ENCODE measurements at places on chromosomes 13 and 19.

- ATAC-seq = no peak
These were observed 15.2 kb upstream of the CHST8 start for GRCh38 chr19:33606556-33606955.

DNA sequence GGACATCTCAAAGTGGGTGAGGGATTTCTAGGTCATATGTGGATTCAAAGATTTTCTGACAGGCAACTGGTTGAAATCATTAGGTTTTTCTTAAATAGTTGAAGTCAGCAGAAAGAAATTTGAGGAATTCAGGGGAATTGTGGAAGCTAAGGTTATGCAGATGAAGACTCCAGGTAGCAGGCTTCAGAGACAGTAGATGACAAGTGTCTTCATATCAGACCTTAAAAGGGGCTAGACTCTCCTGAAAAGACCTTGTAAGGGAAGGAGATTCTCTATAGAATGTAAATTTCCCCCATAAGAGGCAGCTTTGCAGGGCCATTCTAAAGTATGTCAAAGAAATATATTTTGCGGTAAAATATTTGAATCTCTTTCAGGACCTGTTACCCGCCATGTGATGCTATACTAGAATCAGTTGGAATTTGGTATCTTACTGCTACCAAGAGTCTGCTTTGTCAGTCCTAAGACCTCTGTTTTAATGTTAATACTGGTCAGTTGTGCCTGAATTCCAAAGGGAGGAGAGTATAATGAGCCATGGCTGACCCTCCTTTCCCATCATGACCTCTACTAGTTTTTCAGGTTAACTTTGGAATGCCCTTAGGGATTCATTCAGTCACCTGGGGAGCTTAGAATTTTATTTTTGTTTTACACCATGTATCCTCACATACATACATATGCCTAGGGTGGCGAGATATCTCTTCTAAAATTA, 1115.5 kb upstream of the SLC10A2 start:
- ATAC-seq = no peak

DNA sequence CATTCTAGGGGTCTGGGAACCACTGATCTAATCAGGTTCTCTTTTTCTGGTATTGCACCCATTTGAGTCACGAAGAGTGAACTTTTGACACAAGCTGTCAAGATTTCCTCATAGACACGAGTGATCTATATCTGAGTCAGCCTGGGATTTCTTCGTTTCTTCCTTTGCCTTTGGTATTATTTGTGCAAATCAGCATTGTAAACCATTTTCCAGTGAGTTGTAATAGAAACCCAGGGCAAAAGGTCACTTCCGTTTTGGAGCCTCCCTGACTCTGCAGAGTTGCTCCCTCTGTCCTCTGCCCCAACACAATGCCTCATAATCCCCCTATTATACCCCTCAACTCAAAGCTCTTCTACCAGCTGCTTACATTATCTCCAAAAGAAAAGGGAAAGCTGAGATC, 615.1 kb downstream of the EFNB2 start:
- ATAC-seq = no peak

DNA sequence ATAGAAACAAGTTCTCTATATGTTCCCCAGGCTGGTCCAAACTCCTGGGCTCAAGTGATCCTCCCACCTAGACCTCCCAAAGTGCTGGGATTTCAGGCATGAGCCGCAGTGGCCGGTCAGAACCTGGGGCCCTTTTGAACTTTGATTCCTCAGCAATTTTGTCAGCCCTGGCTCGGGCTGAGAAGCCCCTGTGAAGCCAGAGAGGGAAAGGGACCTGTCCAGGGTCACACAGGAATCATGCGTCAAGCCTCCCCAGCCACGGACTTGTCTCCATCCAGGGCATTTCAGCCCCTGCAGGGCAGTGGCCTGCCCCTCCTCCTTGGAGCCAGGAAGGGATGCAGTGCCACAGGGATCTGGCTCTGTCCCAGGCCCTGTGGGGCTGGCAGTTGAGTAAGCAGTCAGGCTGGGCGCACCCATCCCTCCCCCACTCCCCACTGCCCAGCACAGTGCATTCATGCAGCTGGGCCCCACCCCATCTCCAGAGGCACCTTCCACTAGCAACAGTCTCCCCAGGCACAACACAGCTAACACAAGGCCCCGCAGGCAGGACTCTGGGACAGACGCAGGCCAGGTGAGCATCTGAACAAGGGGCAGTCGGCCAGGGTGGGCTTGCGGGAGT, at the start of gene CAPS:
Gene CAPS, plus strand, starts transcription at position 516 of the 619 bp plus-strand sequence. CDS start 153 bp downstream, outside the sequence.
- ATAC-seq = no peak

GRCh38 chr19:13633109-13633508, 126.8 kb upstream of the CACNA1A start:
- ATAC-seq = no peak

DNA sequence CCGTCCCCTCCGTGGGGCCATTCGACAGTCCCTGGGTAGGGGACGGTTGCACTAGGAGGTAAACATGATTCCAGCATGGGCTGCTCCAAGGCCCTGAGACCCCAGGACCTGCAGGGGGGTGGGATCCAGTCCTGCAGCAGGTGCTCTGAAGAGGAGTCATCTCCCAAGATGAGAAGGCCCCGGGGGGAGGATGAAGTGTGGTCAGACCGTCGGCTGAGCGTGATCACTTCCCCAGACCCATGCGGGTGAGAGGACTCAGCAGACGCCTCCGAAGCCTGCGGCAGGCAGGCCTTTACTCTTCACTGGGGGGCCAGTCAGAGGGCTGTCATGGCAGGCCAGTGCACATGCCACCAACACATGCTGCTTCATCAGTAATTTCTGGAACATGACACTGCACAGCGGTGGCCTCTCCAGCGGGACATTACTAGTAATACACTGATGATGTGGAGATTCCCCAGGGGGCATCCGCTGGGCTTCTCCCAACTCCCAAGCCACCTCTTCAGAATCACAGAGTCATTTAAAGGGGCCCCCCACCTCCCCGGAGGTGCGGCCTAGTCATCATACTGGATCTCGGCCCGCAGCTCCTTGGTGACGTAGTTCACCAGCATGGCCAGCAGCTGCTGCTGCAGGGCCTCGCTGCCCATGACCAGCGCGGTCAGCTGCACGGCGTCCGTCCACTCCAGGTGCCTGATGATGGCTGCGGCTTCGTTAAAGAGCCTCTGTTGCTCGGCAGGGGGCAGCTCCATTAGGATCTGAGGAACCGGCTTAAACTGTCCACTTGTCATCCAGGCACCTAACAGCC, 12.7 kb downstream of the C19orf12 start:
- no peak for ATAC-seq

DNA sequence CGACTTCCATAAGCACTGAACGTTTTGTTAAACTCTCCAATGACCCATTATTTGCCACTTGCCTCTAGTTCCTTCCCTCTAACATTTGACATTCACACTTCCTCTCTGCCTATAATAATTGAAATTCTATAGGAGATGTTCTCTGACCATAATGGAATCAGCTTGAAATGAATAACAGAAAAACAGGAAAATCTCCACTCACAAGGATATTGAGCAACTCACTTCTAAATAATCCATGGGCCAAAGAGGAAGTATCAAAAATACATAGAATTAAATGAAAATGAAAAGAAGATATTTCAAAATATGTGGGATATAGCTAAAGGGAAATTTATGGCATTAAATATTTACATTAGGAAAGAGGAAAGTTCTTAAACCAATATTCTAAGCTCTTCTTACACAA, 3.4 kb upstream of the FCGBP start:
- no peak for ATAC-seq

DNA sequence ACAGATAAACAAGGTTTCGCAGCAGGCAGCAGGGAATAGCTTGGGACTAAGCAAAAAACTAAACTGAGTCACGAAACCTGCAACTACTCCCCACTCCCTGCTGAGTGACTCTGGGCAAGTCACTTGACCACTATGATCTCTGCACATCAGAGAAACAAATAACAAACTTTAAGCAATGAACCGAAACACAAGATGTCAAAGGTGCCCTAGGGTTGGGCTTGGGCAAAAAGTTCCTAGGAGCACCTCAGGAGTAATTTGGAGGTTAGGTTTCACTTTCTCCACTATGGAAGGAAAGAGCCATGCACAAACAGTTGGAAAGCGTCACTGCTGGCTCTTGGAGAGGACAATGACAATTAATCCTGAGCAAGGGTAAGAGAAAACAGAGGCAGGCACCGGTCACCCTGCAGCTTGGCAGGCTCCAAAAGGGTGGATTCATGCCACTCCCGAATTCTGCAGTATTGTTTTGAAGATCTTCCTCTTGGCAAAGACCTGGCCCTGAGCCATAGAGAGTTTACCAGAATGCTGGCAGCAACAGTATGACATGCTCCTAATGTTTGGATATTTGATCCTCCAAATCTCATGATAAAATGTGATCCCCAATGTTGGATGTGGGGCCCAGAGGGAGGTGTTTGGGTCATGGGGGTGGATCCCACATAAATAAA, 60.3 kb downstream of the CRYL1 start:
- no peak for ATAC-seq

DNA sequence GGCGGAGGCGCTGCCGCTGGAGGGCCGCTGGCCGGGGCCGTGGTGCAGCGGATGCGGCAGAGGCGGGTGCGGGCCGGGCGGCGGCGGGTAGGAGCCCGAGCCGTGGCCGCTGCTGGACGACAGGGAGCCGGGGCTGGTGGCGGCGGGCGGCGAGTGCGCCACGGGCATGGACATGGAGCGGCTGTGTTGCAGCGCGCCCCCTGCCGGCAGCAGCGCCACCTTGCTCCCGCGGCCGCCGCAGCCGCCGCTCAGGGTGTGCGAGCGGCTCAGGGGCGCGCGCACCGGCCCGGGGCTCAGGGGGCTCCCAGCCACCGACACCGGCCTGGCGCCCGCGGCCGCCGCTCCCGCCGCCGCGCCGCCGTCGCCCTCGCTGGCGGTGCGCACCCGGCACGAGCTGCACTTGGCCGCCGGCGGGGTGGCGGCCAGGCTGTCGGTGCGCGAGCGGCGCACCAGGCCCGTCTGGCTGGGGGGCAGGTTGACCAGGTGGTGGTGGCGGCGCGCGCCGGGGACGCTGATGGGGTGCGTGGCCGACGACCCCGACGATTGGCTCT, 1.7 kb downstream of the IRS2 start:
- peak; percentile 31 for ATAC-seq

DNA sequence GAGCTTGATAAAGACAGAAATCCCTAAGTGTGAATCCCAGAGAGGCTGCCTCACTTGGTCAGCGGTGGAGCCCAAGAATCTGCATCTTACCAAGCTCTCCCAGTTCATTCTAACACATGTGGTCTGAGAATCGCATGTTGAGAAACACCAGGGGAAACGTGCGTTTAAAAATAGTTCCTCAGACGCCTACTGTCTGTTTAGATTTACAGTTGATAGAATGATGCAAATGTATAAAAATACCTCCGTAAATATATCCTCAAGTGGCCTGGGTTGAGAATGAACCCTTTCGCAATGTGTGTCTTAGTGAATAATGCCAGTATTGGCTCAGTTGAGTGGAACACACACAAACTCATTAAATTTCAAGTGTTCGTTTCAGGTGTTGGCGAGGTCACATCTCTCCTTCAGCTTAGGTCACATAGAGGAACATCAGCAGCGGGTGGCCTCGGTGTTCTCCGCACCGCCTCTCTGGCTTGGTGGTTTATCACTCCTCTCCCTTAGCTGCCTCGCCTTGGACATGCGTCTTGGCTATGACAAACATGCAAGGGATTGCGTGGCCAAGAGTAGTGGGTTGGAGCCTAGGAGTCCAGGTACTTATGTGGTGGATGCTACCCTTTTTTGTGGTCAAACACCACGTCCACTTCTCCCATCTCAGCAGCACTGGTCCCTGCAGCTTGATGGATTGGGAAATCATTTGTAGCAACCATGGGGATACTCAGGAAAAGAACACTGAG, 117.6 kb upstream of the SPATA13 start:
- ATAC-seq = no peak

DNA sequence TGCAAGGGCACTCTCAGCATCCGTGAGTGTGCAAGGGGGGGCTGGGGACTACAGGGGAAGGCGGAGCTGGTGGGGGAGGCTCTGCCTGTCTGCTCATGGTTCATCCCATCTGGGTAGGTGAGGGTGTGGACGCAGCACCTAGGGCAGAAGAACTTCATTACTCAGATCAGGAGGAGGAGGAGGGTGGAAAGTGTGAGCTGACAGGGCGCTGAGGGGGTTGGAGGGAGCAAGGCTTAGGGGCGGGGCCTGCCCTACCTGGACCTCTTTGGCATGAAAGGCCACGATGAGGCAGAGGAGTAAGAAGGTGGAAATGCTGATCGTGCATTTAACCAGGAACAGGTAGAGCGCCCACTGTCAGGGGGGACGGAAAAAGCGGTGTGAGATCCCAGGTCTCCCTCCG, 4.5 kb downstream of the KCNN4 start:
- no peak for ATAC-seq

GRCh38 chr13:106161146-106161545, 374.3 kb downstream of the EFNB2 start:
- no peak for ATAC-seq
